Smooth muscle cell of bladder (primary cell): ENCODE measurements at places on chromosomes 2 and 18. TPM values are rescaled to one million over a fixed set of nuclear protein-coding genes. Genes with fewer than 3 reads are reported as not detected.

Gene FZD7
- total RNA-seq: 68.4 and 109 TPM in 2 replicates

Gene CCDC74A
- total RNA-seq: 5.5 and 11.5 TPM in 2 replicates

Gene LAMA1
- 11.7 and 55.3 TPM in 2 replicates for total RNA-seq

Gene KIF1A
- total RNA-seq: not detected in 2 replicates

Gene CABLES1
- 9.4 and 17.5 TPM in 2 replicates for total RNA-seq

Gene TIMM21
- total RNA-seq: 20.9 and 33.4 TPM in 2 replicates

Gene ASXL2
- total RNA-seq: 4.3 and 4.6 TPM in 2 replicates

Gene ANTXR1
- total RNA-seq: 262 and 309 TPM in 2 replicates

Gene FHL2
- 152 and 244 TPM in 2 replicates for total RNA-seq

Gene HPCAL1
- total RNA-seq: 14.0 and 14.9 TPM in 2 replicates
